CMK (cell line): ENCODE measurements at places on chromosomes 4 and X.

DNA sequence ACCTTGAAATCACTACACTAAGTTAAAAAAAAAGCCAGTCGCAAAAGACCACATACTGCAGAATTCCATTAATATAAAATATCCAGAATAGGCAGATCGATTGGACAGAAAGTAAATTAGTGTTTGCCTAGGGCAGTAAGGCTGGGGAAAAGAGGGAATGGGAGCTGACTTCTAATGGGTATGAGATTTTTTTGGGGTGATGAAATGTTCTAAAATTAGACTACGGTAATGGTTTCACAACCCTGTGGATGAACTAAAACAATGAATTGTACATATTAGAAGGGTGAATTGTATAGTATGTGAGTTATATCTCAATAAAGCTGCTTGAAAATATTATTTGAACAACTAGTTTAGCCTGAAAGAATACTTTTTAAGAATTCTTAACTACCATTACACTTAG, 6.7 kb upstream of the GPRIN3 start:
- no peak for DNase-seq

GRCh38 chr4:101065935-101066485, 281.3 kb downstream of the PPP3CA start:
- no peak for DNase-seq

GRCh38 chrX:31608638-31609037, 536.8 kb upstream of the FTHL17 start:
- no peak for DNase-seq

GRCh38 chr4:138522366-138522765, 280.2 kb upstream of the SLC7A11 start:
- no peak for DNase-seq

GRCh38 chrX:68881911-68882310, 53.1 kb downstream of the EFNB1 start:
- DNase-seq, result no peak

DNA sequence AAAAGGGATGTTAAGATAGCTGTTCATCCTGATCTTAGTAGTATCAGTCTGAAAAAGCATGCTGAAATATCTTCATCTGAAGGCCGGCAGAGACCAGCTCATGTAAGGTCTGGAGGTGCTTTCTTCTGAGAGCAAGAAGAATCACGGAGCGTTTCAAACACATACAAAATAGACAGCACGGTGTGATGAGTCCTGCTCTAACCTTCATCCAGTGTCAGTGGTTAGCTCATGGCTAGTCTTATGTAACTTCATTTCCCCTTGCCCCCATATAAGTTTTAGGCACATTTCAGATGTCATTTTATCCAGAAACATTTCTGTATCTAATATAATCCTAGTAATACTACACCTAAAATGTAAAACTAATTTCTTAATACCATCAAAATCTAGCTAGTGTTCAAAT, 27.8 kb downstream of the ADD1 start:
- no peak for DNase-seq

GRCh38 chr4:159096434-159096833, 6.4 kb upstream of the RAPGEF2 start:
- DNase-seq, result no peak

DNA sequence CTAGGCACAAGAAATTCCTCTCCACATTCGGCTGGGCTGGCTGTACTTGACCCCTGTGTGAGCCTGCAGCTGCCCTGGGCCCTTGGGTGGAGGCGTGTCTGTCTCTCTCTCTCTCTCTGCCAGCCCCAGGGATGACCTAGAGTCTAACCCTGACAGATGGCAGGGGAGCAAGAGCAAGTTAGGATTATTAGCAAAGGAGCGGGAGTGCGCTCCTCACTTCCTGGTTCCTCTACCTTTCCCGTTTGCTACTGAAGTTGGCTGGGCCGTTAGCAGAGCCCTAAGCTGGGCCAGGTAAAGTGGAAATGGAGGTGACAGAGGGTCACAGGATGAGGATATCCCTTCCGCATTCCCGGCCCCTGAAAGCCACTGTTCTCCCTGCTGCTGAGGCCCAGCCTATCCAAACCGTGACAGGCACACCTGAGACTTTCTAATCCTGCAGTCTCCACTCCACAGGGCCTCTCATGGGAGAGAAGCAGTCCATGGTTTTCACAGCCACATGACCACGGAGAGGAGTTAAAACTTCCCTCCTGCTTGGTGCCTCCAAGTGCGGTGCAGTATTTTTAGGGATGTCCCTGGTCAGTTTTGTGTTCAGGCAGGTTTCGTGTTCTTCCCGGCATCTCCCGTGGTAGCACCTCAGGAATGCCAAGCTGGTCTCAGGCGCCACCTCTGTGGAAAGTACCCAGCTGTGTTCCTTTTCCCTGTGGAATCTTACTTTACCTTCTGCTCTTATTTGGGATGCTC, 79.3 kb downstream of the CLDN22 start:
- no peak for DNase-seq

- peak; percentile 5 for DNase-seq
Observed at GRCh38 chrX:102345916-102346315, 93.9 kb downstream of the NXF2B start.

- no peak for DNase-seq
Observed at GRCh38 chr4:157983300-157983699, 189.5 kb downstream of the GASK1B start.

- peak; percentile 17 for DNase-seq
Observed at GRCh38 chr4:26088433-26088928, 174.5 kb downstream of the SMIM20 start.

DNA sequence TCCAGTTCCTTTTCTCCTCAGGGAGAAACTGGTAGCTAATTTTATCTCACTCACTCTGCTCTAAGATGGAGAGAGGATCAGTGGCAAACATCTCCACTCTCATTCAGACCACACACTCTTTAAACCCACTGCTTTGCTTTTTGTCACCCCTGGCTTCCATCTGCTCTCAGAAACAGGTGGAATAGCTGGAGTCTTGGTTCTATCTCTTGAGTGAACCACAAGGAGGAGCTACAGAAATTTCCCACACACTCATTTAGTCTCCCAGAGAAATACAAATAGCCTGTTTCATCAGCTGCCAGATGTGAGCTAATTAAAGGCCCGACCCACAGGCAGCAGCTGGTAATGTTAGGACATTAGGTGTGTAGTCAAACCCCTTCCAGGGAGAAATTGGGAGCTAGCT, 96.6 kb downstream of the STPG2 start:
- no peak for DNase-seq

GRCh38 chr4:139534287-139534950, 21.6 kb downstream of the SETD7 start:
- DNase-seq, result no peak

DNA sequence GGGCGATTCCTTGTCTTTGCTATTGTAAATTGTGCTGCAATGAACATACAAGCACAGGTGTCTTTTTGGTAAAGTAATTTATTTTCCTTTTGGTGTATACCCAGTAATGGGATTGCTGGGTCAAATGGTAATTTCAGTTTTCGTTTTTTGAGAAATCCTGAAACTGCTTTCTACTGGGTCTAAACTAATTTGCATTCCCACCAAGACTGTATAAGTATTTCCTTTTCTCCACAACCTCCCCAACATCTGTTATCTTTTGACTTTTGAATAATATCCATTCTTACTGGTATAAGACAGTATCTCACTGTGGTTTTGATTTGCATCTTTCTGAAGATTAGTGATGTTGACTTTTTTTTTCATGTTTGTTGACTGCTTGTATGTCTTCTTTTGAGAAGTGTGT, 2506.0 kb downstream of the PCDH7 start:
- DNase-seq, result no peak

GRCh38 chrX:11678158-11678557, 12.4 kb upstream of the ARHGAP6 start:
- no peak for DNase-seq

DNA sequence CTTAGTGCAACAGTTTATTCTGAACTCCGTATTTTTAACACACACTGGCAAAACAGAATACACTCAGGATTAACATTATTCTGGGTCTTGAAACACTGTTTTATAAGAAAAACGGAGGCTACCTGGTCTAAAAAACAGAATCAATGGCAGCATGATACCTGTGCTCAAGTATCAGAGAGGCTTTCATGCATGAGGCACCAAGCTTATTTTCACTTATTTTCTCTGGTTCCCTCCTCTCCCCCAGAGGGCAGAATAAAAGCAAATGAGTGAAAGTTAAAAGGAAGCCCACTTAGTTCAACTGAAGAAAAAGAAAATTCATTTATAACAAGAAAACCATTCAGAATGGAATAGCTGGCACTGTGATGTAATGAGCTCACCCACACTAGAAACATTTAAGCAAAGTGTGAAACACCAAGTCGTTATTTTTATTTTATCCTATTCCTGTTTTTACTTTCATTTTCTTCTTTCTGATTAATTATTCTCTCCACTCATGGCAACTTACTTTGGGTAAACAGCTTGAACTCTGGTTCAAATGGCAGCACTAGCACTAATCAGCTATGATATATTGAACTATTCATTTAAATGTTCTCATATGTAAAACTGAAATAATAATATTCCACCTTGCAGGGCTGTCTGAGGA, 211.8 kb downstream of the PPP3CA start:
- no peak for DNase-seq
